ENCODE measurements at places on chromosomes 1 and 21. TPM values are rescaled to one million over a fixed set of nuclear protein-coding genes. Genes with fewer than 3 reads are reported as not detected.

The PRAMEF10 gene
- polyA plus RNA-seq, result not detected

GRCh38 chr1:204241914-204242313 is 28.1 kb upstream of the GOLT1A start:
- no peak for DNase-seq

GRCh38 chr1:7940745-7941436 is at the start of gene TNFRSF9:
Gene TNFRSF9, minus strand, starts transcription at chr1:7940839. Its CDS starts 845 bp downstream, at chr1:7939994.
- DNase-seq, result no peak

- DNase-seq, result no peak
These were observed 6.3 kb upstream of the ZBTB21 start for GRCh38 chr21:42016364-42016985.

DNA sequence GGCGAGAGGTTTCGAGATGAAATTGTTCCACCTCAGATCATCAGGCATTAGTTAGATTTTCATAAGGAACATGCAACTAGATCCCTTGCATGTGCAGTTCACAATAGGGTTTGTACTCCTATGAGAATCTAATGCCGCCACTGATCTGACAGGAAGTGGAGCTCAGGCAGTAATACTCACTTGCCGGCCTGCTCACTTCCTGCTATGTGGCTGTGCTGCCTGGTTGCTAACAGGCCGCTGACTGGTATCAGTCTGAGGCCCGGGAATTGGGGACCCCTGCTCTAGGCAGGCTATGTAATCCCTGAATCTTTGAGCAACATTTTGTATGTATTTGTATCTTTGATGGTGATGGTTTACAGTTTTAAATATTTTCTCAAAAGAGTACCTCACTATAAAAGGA is 32.5 kb downstream of the XKR8 start:
- DNase-seq, result no peak

The GJB4 gene
- polyA plus RNA-seq, result 0.25 TPM

DNA sequence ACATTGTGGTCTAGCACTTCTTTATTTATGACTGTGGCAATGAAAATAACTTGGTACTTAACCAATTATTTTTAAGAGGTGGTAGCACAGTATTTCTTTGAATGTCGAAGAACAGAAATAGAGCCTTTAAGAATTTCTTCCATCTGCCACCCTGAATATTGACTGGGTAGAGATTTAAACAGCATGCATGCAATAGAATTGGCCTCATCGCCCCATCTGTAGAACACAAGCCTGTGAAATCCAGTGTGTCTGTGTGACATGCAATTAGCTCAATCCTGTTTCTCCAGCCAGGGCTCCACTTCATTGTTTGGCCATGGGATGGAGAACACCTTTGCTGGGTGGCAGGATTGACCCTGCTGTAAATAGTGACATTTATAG is 17.1 kb upstream of the KLHDC8A start:
- no peak for DNase-seq

The ARHGAP29 gene
- 96.2 TPM for polyA plus RNA-seq

DNA sequence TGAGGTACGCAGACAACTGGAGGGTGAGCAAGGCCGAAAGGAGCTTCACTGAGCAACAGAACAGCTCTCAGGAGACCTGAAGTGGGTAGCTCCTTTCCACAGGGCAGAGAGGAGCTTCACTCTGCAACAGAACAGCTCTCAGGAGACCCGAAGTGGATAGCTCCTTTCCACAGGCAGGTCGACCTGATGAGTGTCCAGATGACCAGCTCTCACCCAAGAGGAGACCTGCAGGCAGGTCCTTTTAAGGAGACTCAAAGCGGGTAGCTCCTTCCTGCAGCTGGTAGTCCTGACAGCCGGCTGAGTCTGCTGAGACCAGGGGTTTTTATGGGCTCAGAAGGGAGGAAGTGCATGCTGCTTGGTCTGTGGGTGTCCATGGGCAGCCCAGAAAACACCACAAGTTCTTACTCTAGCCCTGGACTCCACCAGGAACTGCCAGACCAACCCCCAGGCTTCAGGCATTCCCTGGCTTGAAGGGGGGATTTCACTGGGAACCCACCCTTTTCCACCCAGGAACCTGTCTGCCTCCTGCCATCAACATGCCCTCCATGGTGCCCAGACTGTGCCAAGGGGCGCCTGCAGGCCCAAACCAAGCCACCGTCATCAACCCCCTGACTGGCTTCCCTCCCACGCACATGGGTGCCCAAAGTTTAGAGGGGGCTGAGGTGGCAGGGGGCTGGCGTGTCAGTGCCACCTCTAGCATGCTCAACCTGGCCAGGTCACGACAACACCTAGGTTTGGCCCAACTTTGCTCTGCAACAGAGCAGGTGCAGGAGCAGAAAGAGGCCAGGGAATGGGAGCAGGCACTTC is 43.6 kb downstream of the ZBTB8OS start:
- DNase-seq, result no peak

GRCh38 chr1:195898373-195898772 is 709.9 kb downstream of the KCNT2 start:
- DNase-seq, result no peak

The ORC1 gene
- polyA plus RNA-seq, result 10.4 TPM

- DNase-seq, result no peak
These were observed 76.5 kb downstream of the ZNF644 start for GRCh38 chr1:90945287-90945686.

The GSTM5 gene
- polyA plus RNA-seq, result 44.7 TPM

GRCh38 chr21:41923631-41924367 is 30.0 kb downstream of the C2CD2 start:
- no peak for DNase-seq

GRCh38 chr1:116855773-116856201 is 53.9 kb upstream of the PTGFRN start:
- DNase-seq, result peak; percentile 58

The AGBL4 gene
- polyA plus RNA-seq, result 1.2 TPM

DNA sequence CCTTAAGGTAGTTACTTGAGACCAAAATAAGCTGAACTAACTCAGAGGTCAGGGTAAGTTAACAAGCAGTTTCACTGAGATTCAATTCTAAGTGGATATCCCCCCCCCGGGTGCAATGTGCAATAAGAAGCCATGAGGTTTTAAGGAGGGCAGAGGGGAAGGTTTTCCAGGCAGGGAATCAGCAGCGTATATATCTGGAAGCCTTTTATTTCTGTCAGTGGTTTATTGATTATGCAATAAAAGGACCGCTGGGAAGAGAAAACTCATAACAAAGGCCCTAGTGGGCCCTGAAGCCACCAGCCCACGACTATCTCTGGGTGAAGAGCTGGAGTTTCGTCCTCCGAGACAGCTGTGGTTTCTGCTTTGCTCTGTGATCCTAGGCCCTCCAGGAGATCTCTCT is 53.1 kb upstream of the CTPS1 start:
- DNase-seq, result no peak

GRCh38 chr1:100622506-100622905 is 84.6 kb downstream of the GPR88 start:
- DNase-seq, result no peak

The CASQ2 gene
- polyA plus RNA-seq, result 0.40 TPM

DNA sequence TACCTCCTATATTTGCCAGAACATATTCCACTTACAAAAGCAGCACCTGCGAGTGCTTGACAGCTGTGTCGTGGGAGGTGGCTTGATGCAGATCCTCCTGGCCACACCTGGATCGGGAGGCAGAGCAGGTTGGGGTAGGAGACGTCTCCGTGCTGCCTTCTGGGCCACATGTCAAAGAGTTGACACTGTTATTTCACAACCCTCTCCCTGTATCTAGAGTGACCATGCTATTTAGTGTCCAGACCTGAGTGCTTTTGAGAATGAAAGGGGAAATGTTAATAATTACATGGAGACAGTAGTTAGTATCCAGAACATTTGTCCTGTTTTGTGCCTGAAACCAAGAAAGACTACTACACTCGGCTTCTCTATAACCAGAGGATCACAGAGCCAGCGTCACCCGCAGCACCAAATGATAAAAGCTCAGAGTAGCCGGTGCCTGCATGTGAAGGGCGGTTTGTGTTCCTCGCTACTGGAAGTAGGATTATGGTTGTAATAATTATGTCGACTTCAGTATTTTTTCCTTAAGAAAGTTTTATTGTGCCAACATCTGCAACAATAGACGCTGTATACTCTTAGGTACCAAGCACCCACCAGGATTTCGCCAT is 77.1 kb downstream of the GALNT2 start:
- no peak for DNase-seq

DNA sequence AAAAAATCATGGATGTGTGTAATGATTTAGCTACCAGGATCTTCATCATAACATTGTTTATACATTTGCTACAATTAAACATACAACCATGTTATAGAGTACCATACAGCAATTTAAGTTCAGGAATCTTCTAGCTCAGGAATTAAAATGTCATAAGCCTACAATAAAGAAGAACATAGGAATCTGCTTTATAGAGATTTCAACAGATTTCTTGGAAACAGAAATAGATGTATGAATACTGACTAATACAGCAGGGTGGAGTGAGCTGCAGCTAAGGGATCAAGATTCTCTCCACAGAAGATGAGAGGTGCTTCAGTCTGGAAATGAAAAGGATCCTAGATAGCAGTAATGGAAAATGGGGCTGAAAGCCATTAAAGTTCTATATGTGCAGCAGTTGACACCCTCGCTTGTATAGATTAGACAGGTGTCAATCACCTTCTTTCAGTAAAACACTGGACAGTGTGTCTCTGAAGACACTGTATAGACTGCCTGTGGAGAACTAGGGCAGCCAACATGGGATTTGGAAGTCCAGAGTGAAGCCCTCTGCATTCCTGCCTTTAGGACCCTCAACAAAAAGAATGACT is 73.9 kb downstream of the DNTTIP2 start:
- DNase-seq, result no peak

GRCh38 chr1:234584926-234585325 is 25.1 kb downstream of the IRF2BP2 start:
- DNase-seq, result no peak

- no peak for DNase-seq
These were observed 25.0 kb downstream of the EPHA2 start for GRCh38 chr1:16130827-16131226.

- DNase-seq, result no peak
These were observed 63.5 kb downstream of the MAP3K7CL start for GRCh38 chr21:29193901-29194300.

The CD1E gene
- not detected for polyA plus RNA-seq

DNA sequence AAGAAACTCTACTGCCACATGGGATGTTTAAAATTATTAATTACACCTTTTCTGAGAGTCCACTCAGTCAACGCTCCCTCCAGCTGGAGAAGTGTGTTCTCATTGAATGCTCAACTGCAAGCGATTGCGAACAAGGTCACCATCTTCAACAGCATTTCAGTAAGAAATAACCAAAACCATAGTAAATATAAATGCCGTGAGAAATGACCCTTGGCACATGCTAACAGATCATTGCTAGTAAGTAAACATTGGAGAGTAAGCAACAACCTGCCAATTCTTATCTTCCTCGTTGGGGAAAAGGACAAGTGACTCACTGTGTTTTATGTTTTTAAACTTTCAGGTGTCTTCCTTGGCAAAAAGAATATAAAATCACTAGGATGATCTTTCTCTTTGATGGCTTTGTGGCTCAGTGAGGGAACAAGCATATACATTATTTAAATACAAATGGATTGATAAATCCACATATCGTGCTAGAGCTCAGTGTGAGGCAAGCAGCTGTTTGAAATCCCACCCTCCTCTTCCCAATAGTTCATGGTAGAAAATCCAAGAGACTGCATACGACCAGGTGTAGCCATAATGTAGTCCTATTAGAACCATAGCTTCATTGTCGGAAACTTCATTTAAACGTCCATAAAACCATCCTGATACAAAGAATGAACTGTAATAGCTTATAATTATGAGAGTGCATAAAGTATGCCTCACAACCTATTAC is 214.6 kb downstream of the GRIK1 start:
- DNase-seq, result no peak

The TIAM1 gene
- polyA plus RNA-seq, result 18.1 TPM

The GNG12 gene
- 105 TPM for polyA plus RNA-seq

DNA sequence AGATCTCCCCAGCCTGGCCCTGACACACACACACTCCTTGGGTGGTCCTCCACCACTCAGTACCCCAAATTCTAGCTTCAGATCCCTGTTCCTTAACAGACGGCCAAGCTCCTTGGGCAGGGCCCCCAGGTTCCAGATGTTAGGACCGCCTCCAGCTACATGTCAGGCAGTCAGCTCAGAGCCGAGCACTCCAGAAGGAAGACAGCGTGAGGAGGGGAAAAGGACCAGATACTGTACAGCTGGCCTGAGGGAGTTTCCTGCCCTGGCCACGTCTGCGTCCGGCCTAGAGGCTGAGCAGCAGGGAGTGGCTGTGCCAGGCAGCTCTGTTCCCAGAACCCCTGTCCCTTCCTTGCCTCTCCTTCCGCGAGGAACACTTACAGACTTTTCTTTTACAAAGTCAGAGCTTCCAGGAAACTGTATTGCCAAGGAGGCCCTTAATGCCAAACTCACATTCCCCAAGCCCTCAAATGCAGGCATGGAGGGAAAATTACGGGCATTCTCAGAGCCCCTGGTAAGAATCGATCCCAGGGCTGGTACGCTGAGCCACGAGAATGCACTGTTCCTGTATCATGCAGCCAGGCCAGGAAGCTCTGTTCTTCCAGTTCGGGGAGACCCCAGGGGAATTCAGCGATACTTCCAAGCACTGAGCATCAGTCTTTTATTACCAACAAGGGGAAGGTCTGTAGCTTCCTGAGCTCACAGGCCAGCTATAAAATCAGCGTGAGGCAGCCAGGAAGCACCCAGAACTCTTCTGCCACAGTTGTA is 45.2 kb upstream of the CNTN2 start:
- DNase-seq, result no peak

The PTGFR gene
- 0.25 TPM for polyA plus RNA-seq

DNA sequence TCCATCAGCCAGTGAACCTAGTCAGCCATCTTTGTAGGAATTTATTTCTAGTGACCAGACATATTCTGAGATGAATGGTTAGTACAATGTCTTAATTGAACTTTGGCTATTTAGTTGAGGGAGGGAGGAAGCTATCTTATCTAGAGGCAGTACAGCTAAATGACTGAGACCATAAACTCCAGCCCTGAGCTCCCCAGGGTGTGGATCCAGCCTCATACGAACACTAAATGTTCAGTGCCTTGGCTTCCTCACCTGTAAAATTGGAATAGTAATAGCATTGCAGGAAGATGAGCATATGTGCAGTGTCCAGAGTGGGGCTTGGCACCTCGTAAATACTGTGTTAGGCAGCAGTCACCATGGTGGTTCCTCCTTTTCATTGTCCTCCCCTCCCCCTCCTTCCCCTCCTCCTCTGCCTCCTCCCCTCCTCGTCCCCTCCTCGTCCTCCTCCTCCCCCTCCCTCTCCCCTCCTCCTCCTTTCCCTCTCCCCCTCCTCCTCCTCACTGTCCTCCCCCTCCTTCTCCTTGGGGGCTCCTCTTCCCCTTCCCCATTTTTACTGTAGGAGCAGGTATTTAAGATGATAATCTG is 108.2 kb downstream of the GALNT2 start:
- DNase-seq, result no peak

- no peak for DNase-seq
These were observed 27.8 kb downstream of the GBP6 start for GRCh38 chr1:89391686-89392085.
